ENCODE measurements at places on chromosomes 4 and X.

DNA sequence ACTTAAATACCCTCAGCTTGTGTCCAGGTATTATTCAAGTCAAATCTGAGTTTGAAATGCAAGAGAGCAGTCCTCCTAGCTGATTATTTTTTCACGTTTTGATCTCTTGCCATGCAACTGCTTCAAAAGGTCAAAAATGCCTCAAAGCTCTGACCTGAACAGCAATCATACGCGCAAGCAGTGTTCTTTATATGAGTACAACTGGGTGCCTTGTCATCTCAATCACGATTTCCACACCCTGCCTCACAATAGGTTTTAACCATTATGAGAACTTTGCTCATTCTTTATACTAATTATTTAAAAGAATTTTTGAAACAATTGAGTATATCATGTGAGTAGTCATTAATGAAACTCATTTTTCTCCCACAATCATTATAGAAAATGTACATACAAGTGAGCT is 649.1 kb downstream of the DMD start:
- H3K4me1 ChIP-seq = no peaks in the 10 kb centered on the region
- H3K4me3 ChIP-seq = no peak overlapping the region
- no peaks in the 10 kb centered on the region for H3K27me3 ChIP-seq
- H3K36me3 ChIP-seq = no peaks in the 10 kb centered on the region

- H3K4me1 ChIP-seq = no peaks in the 10 kb centered on the region
- no peak overlapping the region for H3K4me3 ChIP-seq
- no peak overlapping the region for H3K27ac ChIP-seq
- DNase-seq = no peak
These were observed 106.3 kb upstream of the TMLHE start for GRCh38 chrX:155718972-155719586.

GRCh38 chr4:22474636-22475310 is 41.1 kb downstream of the ADGRA3 start:
- peaks cover 12% of the 10 kb centered on the region for H3K36me3 ChIP-seq
- H3K4me1 ChIP-seq = peaks cover 53% of the 10 kb centered on the region
- DNase-seq = peak; percentile 84
- peak overlapping the region; percentile 55 for H3K27ac ChIP-seq
- H3K4me3 ChIP-seq = peak overlapping the region; percentile 21

- no peak overlapping the region for H3K4me3 ChIP-seq
- no peak overlapping the region for H3K27ac ChIP-seq
- no peaks in the 10 kb centered on the region for H3K27me3 ChIP-seq
- H3K4me1 ChIP-seq = 0 out of 2 replicates have a peak, but pooled peaks cover 13% of the 10 kb centered on the region
- H3K36me3 ChIP-seq = peaks cover 33% of the 10 kb centered on the region
- DNase-seq = no peak
These were observed 7.7 kb downstream of the LSM6 start for GRCh38 chr4:146183209-146183608.

GRCh38 chrX:154505734-154506133 is 10.3 kb downstream of the FAM3A start:
- no peaks in the 10 kb centered on the region for H3K27me3 ChIP-seq
- DNase-seq = no peak
- no peak overlapping the region for H3K4me3 ChIP-seq

- no peak overlapping the region for H3K27ac ChIP-seq
- no peaks in the 10 kb centered on the region for H3K27me3 ChIP-seq
- no peaks in the 10 kb centered on the region for H3K36me3 ChIP-seq
- H3K4me3 ChIP-seq = no peak overlapping the region
These were observed 145.4 kb downstream of the CPEB2 start for GRCh38 chr4:15147714-15148113.

GRCh38 chr4:156437666-156438065 is 484.0 kb upstream of the CTSO start:
- no peaks in the 10 kb centered on the region for H3K36me3 ChIP-seq
- H3K27me3 ChIP-seq = no peaks in the 10 kb centered on the region
- no peaks in the 10 kb centered on the region for H3K4me1 ChIP-seq
- H3K4me3 ChIP-seq = no peak overlapping the region
- no peak overlapping the region for H3K27ac ChIP-seq

DNA sequence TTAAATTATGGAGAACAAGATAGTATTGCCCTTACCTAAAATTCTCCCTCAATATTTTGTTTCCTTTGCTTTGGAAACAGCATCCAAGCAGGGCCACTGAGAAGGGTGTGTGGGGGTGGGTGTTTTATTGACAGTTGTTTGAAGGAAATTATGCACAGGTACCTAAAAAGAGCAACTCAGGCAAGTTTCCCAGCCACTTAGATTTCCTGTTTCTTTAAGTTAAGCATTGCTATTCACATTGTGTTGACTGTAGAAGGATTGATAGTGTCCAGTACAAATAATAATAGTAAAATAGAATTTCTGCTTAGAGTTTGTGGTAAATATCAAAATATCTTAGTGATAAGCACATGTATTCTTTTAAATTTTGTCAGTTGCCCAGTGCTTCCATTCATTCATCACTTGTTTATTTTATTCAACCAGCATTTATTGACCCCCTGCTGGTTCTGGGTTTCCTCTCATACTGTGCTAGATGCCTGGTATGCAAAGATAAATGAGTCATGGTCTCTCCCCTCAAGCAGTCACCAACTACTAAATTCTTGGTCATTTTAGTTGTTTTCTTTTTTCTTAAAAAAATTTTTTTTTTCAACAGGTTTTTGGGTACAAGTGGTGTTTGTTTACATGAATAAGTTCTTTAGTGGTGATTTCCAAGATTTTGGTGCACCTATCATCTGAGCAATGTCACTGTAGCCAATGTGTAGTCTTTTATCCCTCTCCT is 50.0 kb downstream of the GALNT7 start:
- H3K4me3 ChIP-seq = no peak overlapping the region
- no peaks in the 10 kb centered on the region for H3K36me3 ChIP-seq
- no peaks in the 10 kb centered on the region for H3K27me3 ChIP-seq
- no peak for DNase-seq
- H3K4me1 ChIP-seq = no peaks in the 10 kb centered on the region

DNA sequence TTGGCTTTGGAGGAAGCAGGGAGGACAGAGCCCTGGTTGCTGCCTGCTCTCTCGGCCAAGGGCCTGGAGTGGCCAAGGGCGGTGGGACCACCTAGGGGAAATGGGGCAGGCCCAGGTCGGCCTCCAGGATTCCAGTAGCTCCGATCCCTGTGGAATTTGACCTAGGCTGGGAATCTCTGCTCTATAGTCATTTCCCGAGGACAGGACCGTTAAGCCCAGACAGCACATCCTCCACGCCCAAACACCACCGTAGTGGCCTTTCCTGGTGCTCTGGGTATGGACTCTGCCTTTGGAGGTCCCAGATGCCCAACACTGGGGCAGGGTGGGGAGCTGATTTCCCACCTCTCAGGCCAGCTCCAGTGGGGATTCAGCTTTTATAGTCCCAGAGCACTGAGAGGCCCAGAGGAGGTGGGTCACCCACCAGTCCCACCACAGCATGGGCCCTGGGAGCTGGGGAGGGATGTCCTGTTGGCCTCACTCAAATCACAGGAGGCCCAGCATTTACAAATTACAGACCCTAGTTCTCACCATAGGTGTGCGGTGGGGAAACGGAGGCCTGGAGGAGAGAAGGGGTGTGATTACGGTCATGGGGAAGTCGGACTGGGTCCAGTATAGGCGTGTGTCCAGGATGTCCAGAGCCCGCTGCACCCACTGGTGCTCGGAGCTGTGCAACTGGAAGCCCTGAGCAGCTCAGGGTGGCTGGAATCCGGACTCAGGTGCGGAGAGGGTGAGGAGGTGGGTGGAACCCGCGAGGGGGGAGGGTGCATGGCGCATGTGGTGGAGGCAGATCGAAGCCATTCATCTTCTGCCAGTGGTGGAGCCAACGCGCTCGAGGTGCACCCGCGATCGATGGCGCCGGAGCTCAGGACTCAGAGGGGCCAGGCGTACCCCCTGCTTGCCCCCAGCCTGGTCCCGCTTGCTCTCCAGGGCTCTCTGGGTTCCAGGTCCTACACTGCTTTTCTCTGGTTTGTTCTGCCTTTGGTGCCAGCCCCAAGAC is 7.7 kb downstream of the HMX1 start:
- H3K4me3 ChIP-seq = no peak overlapping the region
- H3K27me3 ChIP-seq = peaks cover 77% of the 10 kb centered on the region

GRCh38 chr4:127622921-127623796 is 9.6 kb upstream of the INTU start:
- H3K4me1 ChIP-seq = peaks cover 15% of the 10 kb centered on the region
- no peaks in the 10 kb centered on the region for H3K36me3 ChIP-seq
- peak; percentile 5 for DNase-seq
- H3K27ac ChIP-seq = no peak overlapping the region

GRCh38 chr4:140993370-140993769 is 139.9 kb downstream of the RNF150 start:
- DNase-seq = no peak
- H3K4me1 ChIP-seq = no peaks in the 10 kb centered on the region
- no peaks in the 10 kb centered on the region for H3K36me3 ChIP-seq
- no peaks in the 10 kb centered on the region for H3K27me3 ChIP-seq

DNA sequence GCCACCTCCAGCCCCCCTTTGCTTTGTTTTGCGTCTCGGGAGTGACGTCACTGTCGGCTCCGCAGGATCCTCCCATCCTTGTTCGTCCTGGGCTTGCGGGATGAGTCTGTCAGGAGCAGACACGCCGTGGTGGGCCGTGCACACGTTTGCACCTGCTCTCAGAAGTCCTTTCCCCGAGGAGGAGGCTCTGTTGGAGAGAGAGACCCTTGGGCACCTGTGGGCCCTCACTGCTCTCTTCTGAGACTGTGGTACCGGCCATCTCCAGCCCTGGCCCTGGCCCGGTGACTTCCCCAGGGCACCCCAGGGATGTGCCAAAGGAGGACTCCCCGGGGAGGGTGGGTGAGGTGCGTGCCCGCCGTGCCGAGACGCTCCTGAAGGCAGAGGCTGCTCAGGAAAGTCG is 76.1 kb upstream of the PPP2R3B start:
- H3K36me3 ChIP-seq = no peaks in the 10 kb centered on the region
- H3K27ac ChIP-seq = no peak overlapping the region
- peaks cover 12% of the 10 kb centered on the region for H3K27me3 ChIP-seq

Data from HepG2 (cell line).